ENCODE measurements at places on chromosomes 6 and 20.
A peak's percentile ranks its signal among the peaks of the same experiment; 100 is the strongest.

- DNase-seq = peak; percentile 52
Observed at GRCh38 chr6:81565071-81565470, 187.4 kb downstream of the TENT5A start.

DNA sequence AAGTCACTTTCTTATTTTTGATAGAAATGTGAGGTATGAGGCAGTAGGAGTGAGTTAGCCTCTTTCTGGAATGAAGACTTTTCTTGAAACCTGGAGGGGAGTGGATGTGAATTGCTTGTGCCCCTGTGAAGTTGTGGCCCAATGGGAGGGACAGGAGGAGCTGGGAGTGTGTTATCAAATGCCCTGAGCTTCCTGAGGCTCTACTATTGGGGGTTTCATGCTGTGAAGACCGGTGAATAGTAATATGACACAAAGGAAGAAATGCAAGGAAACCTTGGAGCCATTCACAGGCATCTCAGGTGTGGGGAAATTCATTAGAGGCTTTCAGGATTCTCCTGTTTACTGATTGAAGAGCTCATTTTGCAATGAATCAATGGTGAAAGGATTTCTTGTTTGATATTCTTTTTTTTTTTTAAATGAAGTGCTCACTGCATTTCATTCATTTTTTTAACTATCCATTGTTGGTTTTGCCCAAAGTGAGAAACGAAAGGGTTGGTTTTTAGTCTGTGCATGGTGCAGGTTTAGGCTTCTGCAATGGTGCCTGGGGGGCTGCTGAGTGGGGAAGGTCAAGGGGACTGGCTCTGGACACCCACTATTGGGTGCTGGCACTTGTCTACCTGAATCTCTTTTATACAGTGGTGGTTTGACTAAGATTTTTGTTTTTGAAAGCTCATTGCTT, 8.2 kb downstream of the RNF144B start:
- no peak for DNase-seq

- DNase-seq = no peak
Observed at GRCh38 chr20:57630061-57630460, 9.8 kb upstream of the ZBP1 start.

- no peak for DNase-seq
Observed at GRCh38 chr20:62269871-62270270, 31.6 kb downstream of the OSBPL2 start.

- DNase-seq = no peak
Observed at GRCh38 chr6:148513145-148514071, 170.8 kb downstream of the SASH1 start.

- no peak for DNase-seq
Observed at GRCh38 chr20:4881006-4881730, 120.1 kb downstream of the SLC23A2 start.

GRCh38 chr6:147467886-147468285, 40.6 kb upstream of the SAMD5 start:
- DNase-seq = no peak

- no peak for DNase-seq
Observed at GRCh38 chr6:70304616-70305015, 1.7 kb upstream of the COL9A1 start.

DNA sequence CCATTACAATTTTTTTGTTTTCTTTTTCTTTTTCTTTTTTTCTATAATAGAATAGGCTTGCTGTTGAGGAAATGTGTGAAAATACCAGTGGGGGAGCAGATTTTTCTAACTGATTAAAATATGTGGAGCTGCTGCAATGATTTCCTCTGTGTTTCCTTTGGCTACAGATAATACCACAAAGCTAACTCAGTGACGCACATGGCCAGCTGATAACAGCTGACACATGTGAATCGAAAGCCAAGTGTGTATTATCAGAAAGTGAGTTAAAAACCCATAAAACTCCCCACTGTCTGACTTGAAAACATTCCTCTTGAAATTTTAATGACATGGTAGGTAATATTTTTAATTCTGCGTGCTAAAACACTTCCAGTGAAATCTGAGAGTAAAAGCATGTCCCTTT, 70.8 kb upstream of the AHI1 start:
- DNase-seq = peak; percentile 56

DNA sequence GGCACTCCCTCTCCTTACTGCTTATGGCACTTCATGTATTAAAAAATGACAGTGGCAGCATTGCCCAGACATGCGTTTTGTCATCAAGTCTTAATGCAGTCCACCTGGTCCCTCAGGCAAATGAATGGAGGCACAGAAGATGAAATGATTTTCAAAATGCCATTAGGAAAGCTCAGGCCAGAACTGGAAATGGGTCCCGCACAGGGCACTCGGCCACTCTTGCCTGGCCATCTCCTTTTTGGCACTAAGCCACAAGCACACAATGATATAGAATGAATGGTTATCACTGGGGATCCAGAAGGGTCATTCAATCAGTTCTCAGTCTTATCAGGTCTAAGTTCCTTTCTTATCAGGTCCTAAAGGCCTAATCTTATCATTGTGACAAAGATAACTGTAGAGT, 15.6 kb downstream of the MAS1 start:
- DNase-seq = no peak

GRCh38 chr20:38343311-38344106, 2.8 kb upstream of the LBP start:
- peak; percentile 70 for DNase-seq

DNA sequence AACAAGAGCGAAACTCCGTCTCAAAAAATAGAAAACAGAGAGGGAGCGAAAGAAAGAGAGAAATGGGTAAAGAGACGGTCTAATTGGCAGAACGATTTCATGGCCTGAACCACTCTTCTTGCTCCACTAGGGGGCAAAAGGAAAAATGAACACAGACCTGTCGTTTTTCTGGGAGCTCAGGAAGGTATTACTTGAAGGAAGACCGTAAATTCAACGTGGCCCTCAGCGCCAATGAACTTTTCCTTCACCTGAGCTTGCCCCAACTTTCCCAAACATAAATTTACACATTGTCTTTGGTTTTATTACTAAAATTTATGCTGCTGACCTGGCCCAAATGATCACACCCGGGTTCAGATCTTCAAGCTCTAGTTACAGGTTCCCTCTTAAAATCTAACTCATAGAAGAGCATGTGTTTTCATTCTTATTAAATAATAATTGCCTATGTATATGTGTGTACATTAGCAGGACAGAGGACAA, 67.3 kb downstream of the ATP9A start:
- DNase-seq = peak; percentile 78

- no peak for DNase-seq
Observed at GRCh38 chr6:33709605-33710295, 1.8 kb downstream of the UQCC2 start.

GRCh38 chr20:20363799-20364592, 3.9 kb upstream of the INSM1 start:
- no peak for DNase-seq

GRCh38 chr6:56278171-56278591, 30.8 kb upstream of the COL21A1 start:
- DNase-seq = peak; percentile 12

DNA sequence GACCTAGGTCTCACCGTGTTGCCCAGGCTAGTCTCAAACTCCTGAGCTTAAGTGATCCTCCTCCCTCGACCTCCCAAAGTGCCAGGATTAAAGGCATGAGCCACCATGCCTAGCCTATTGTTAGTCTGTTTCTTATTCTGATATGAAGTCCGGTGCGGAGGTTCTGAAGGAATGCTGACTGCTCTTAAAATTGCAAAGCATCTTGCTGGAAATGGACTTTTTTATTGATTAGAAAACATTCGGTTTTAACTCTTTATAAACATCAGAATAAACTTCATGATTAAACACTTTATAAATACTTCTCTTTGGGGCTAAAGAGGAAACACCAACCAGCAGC, 3.2 kb downstream of the TNFAIP3 start:
- DNase-seq = no peak

- DNase-seq = no peak
Observed at GRCh38 chr6:104404377-104404776, 455.3 kb downstream of the HACE1 start.

DNA sequence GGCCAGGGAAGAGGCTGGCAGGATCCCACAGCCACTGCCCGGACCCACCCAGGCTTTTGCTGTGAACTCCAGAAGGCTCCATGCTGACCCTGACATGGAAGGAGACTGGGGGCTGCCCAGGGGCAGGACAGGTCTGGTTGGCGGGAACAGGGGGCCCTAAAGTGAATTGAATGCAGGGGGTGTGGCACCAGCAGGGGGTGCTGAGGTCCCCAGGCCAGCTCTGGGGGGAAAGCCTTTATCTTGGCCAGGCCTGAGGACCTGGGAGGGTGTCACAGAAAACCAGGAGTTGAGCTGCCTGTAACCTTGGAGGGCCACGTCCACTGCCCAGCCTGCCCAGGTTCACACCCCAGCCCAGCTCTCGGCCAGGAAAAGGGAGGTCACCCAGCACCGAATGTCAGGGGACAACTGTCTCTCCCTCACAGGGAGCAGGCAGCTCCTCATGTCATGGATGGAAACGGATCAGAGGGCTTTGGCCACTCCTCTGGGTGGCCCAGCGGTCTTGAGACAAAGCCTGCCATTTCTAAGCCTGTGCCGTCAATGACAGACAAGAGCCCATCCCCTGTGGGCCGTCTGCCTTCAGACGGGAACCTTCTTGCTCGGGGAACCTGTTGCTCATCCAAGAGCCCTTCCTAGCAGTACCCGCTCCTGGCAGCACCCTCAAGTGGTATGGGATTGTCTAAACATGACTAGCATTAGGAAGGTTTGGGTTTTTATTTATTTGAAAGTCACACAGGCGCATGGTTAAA, 2.9 kb upstream of the YTHDF1 start:
- no peak for DNase-seq

- peak; percentile 64 for DNase-seq
Observed at GRCh38 chr6:40845553-40845952, 193.5 kb downstream of the UNC5CL start.

DNA sequence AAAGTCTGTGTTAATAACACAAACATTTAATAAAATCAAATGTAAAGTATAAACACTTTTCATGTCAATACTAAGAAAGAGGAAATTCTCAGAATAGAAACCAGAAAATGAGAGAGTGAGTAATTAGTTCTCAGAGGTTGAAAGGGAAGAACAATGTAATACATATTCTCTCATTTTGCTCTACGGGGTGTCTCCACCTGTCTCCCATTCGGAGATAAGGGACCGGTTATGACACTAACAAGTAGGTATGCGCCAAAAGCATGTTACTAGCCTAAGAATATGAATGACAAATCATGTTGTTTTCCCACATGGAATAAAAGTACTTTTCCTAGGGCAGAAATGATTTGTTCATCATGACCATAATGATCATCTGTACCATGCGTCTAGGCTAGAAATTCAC, 35.6 kb upstream of the PRELID3B start:
- DNase-seq = peak; percentile 50

DNA sequence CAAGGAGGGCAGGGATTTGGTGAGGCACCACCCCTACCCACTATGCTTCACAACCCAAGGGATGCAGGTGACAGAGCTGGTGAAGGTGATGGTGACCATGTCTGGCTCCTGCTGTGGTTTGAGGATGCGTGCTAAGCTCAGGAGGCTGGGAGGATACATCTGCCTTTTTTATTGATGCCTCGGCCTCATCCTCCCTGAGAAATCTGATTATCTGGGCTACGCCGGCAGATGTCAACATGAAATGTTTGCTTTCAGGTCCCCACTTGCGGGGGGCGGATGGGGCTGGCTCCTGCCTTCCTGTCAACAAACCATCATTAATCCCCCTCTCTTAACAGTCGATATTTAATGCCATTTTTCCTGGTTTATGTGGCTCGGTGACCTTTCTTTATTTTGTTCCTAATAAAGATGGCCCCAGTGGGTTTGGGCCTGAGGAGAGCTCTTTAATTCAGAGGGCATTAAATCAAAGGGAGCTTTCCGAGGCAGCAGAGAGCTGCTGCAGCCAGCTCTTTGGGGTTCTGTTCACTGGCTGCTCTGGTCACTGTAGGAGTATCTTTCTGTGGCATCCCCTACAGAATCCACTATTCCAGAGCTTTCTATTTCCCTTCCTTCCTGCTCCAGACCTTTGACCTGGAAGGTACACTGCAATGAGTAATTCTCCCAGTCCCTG, 33.5 kb upstream of the LRFN2 start:
- DNase-seq = no peak

DNA sequence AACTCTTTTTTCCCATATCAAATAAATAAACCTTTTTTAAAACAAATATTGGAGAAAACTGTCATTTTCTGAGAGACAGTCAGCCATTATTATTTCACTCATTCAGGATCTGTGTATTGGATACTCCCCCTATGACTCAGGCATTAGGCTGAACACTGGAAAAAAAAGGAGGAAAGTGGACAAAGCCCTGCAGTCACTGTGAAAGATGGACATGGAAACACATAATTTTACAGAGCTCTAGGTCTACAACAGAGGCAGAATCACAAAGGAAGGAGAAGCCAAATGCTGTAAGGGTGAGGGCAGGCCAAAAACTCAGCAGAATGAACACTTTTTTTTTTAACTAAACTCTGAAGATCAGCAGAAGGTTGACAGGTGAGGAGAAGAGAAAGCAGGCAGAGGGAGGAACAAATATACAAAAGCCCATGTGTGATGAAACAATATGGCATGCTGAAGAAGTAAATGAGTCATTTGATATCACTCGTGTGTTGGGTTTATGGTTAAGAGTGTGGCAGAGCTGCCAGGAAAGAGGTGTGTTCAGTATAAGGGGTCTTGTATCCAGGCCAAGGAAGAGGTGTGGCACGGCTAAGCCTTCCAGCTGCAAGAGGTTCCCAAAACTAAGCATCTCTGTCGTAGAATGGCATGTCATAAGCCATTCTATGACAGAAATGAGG, 39.1 kb downstream of the EPB41L2 start:
- DNase-seq = peak; percentile 83

- DNase-seq = peak; percentile 62
Observed at GRCh38 chr6:158500016-158500735, 59.7 kb upstream of the TMEM181 start.

DNA sequence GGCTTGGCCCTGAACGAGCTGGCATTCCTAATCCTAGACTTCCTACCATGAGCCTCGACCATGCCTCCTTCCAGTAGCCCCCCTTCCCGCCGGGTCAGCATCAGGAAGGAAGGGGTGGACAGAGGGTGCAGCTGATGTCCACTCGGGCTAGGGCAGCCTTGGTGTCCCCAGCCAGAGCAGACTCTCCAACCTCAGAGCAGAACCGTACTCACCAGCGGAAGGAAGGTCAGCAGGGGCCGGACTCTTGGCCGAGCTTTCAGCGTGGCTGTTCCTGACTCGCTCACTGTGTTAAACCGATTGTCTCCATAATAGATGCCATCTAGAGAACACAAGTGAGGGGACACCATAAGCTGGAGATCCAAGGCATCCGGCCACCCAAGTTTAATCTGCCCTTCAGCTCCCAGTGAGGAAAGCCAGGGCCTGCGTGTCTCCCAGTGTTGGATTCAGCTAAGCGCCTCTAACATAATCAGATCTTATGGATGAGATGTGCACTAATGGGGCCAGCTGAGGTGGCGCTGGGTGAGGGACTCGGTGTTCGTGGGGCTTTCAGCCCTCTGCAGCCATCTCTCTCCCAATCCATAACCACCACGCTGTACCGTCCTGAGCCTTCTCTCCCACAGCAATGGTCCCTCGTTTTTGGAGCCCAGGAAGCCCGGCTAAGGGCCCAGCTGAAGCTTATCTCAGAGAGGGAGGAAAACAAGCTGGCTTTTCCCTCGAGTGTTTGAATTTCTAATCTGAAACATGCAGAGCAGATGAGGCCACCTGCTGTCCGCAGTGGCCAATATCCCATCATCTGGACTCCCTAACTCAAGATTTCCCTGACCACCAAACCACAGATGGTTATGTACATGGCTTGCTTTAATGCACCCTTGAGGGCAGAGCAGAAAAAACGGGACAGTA, 13.7 kb downstream of the C6orf132 start:
- no peak for DNase-seq

- DNase-seq = no peak
Observed at GRCh38 chr6:142341855-142342330, 40.1 kb downstream of the ADGRG6 start.
